ENCODE measurements at places on chromosomes 12 and 14.

- no peak for DNase-seq
Observed at GRCh38 chr14:35234012-35234805, 58.0 kb upstream of the PSMA6 start.

DNA sequence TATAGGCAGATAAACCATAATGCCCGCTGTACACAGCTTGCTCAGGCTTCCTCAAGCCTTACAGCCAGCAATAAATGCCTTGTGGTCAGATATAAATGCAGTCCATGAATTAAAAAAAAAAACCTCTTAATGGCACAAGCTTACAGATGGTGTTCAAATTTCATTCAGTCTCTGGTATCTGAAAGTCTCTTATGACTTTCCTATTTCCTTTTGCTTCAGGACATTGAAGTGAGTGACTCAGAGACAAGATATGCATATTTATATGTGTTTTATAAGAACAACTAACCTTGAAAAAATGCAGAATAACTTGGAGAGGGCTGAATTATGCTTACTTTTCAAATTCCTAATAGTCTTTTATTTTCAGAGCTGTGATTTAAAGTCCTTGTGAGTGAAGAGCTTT is 426.9 kb upstream of the MIS18BP1 start:
- no peak for DNase-seq

DNA sequence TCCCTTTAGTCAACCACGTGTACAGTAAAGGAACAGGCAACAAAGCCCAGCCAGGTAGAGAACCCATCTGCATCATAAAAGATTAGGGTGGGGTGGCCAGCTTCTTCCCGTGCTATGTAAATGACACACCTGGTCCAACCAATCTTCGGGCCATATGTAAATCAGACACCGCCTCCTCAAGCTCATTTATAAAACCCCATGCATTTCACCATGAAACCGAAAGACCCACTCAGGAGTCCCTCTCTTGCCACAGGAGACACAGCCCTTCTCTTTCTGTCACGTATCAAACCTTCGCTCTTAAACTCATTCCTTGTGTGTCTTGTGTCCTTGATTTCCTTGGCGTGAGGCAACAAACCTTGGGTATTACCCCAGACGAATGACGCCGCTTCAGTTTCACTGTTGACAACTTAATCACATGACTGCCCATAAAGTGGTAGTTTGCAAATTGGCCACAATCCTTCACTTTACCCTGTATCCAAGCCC is 59.8 kb upstream of the TBPL2 start:
- no peak for DNase-seq

DNA sequence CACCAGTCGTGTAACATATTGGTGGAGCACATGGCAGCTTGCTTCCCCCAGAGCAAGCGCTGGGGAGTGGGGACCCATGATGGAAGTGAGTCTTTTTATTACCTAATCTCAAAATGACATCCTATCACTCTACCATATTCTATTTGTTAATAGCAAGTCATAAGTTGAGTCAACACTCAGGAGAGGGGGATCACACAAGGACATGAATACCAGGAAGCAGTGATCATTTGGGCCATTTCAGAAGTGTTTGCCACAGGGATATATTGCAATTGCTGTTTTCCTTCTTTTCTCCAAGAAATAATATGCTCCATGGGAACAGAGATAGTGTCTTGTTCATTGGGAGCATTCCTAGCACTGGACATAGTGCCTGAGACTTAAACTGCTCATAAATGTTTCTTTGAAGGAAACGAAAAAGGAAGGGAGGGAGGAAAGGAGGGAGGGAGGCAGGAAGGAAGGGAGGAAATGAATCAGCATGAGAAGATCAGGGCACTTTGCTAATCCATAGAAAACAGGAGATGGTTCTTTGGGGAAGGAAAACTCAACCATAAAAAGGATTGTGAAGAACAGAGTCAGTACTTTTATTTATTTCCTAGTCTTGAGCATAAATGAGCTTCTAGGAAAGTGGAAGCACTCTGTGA is 39.2 kb upstream of the EEA1 start:
- no peak for DNase-seq

DNA sequence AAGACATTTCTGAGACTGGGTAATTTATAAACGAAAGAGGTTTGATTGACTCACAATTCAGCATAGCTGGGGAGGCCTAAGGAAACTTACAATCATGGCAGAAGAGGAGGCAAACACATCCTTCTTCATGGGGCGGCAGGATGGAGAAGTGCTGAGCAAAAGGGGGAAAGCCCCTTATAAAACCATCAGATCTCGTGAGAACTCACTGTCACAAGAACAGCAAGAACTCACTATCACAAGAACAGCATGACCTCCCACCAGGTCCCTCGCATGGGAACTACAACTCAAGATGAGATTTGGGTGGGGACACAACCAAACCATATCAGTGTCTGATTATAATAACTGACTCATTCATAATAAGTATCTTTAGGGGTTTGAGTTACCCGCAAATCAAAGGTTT is 6.4 kb downstream of the SLC39A9 start:
- no peak for DNase-seq
